Stimulated activated CD8-positive, alpha-beta memory T cell treated with anti-CD3 and anti-CD28 coated beads, Interleukin-7, amount 100 ng/mL, for 4 hours (primary cell): ENCODE measurements at places on chromosomes 7 and 10.
A peak's percentile ranks its signal among the peaks of the same experiment; 100 is the strongest.

DNA sequence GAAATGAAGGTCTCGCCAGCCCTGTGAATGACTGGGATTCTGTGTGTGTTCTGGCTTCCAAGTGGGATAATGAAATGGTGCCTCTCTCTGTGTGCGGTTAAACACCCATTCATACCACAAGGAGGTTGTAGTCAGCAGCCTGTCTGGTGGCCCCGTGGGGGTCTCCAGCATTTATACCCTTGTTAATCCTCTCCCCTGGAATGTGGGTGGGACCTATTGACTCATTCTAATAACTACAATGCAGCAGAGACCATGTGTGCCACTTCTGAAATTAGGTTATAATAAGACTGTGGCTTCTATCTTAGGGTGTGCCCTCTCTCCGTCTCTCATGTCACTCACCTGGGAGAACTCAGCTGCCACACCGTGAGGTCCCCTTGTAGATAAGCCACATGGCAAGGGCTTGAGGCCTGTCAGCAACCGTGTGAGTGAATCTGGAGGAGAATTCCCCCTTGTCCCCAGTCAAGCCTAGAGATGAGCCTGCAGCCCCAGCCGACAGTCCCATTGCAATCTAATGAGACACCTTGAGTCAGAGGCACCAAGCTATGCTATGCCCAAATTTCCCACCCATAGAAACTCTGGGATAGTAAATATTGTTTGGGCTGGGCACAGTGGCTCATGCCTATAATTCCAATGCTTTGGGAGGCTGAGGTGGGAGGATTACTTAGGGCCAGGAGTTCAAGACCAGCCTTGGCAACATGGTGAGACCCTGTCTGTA is 106.8 kb downstream of the GALNT17 start:
- DNase-seq = no peak

DNA sequence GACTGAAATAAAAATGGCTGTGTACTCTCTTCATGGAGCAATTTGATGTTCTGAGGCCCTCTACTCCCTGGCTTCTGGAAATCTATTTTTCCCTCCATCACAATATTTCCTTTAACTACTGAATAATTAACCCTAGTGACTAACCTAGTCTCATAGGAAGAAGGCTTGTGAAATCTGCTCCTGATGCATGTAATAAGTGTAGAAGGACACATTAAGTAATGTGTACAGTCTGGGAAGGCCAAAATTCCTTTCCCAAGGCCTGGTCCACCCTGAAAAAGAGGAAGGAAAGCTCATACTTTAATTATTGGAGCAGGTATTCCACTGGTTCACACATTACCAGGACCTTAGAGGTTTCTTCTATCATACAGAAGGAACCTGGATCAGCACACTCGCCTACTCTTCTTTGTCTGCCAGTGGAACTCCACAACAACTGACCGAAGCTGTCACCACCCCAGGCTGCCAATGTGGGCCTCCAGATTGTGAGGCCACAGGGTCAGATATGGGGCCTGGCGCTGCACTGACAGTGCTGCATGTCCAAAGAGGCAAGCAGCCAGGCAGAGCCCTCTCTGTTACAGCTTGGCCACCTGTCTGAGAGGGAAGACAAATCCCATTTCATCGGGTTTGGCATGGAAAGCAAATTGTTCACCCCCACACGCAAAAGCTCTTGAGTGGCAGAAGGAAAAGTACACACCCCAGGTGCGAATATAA is 54.4 kb upstream of the FAM133B start:
- DNase-seq = no peak

- DNase-seq = no peak
These were observed 118.7 kb upstream of the GJD4 start for GRCh38 chr10:35486297-35486990.

DNA sequence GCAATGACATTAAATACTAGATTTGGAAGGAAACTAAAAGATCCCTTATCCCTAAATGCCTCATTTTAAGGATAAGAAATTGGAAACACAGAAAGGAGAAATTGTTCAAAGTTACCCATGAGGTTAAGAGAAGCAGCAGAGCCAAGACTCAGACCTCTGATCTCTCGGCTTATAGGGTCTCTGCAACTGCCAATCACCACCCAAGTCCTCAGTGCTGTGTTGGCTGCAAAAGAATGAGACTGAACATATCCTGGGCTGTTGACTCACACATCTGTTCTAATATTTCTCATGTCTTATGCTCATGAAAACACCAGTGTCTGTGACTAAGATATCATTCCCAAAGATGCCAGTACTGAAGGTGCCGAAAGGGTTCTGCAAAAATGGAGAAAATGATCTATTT is 153.3 kb downstream of the XPNPEP1 start:
- DNase-seq = no peak

GRCh38 chr10:101972761-101973160 is 83.2 kb downstream of the ARMH3 start:
- no peak for DNase-seq

DNA sequence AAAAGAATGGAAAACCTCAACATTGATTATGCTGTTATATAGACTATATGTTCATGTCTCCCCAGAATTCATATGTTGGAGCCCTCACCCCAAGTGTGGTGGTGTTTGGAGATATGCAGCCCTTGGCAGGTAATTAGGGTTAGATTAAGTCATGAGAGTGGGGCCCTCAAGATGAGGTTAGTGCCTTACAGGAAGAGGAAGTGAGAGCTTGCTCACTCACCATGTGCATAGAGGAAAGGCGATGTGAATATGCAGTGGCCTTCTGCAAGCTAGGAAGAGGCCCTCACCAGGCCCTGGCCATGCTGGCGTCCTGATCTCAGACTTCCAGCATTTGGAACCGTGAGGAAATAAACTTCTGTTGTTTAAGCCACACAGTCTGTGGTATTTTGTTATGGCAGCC is 14.8 kb downstream of the ZNF33A start:
- DNase-seq = no peak

DNA sequence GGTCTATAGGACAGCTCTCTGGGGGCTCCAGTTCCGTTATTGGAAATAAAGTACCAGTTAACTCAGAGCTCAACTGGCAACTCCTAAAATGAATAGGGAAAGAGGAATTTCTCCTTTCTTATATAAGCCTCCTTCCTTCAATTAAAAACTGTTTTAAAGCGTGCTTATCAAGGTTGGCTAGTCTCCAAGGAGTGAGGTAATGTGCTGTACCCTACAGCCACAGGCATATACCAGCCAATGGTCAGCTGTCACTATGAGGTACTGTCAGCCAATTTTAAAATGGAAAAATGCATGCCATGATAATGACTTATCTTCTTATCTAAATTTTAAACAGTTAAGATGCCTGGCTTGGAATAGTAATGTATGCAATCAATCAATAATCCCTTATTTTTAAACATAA is 76.2 kb downstream of the PLCE1 start:
- DNase-seq = no peak

GRCh38 chr7:99459087-99459486 is 6.9 kb downstream of the ATP5MF start:
- no peak for DNase-seq

- DNase-seq = no peak
These were observed 9.0 kb downstream of the SKIDA1 start for GRCh38 chr10:21516242-21517131.

DNA sequence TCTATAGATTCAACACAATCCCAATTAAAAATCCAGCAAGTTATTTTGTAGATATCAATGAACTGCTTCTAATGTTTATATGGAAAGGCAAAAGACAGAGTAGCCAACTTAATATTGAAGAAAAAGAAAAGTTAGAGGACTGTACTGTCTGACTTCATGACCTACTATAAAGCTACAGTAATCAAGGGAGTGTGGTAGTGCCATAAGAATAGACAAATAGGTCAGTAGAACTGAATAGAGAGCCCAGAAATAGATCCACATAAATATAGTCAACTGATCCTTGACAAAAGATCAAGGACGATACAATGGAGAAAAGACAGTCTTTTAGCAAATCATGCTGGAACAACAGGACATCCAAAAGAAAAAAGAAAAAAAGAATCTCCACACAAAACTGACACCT is 7.4 kb upstream of the EEPD1 start:
- DNase-seq = no peak

DNA sequence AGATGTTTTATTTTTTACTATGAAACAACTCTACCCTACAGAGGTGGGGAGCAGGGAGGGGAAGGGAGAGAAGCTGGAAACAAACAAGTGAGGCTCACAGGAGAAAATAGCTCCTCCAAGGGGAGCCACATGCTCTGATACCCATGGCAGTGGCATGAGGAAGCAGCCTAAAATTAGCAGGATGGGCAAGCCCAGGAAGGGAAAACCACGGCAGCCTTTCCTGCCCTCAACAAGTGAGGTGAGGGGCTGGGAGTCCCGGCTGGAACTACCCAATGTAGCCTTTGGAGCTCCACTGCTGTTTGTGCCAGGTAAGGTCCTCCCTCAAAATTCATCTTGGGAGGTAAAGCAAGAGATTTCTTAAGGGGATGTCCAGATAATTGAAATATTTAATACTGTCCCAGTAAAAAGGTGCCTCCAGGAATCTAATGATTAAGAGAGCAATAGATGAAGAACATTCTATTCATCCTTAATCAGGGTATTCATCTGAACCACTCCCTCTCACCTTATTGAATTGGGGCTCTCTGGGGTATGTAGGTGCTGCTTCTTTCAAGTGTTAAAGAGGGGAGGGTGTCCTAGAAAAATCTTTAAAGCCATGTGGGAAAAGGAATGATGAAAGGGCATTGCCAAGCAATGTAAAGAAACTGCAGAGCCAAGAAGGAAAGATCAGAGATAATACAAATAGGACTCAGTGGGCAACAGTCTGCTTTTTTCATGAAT is 12.8 kb upstream of the HERC4 start:
- DNase-seq = no peak

DNA sequence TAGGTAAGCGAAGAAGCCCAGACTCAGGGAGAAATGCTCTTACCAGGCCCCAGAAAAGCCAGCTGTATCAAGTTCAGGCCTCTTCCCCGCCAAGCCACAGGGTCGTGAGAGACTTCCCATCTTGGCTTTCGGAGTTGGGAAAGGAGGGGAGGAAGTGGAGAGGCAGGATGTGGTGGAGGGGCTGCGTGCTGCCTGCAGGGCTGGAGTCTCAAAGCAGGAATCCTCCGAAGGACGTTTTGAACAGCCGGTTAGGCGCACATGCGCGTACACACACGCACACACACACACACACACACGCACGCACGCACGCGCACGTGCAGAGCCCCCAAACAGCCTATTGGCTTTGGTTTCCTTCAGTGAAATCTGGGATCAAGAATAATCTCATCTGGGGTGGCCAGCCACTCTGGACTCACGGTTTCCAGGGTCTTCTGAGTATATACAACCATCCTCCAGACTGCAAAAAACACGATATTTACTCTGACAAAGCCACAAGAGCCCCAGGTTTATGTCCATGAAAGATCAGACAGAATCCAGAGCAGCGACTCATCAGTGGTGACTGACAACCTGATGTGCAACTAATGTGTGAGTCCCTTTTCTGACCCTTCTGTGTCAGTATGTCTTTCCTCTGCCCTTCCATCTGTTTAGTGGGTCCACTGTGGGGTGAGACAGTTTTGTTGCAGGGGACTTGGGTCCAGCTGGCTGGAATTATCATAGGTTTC is 115.0 kb upstream of the ZNF438 start:
- no peak for DNase-seq

GRCh38 chr10:11810313-11810766 is 12.8 kb upstream of the PROSER2 start:
- DNase-seq = no peak

DNA sequence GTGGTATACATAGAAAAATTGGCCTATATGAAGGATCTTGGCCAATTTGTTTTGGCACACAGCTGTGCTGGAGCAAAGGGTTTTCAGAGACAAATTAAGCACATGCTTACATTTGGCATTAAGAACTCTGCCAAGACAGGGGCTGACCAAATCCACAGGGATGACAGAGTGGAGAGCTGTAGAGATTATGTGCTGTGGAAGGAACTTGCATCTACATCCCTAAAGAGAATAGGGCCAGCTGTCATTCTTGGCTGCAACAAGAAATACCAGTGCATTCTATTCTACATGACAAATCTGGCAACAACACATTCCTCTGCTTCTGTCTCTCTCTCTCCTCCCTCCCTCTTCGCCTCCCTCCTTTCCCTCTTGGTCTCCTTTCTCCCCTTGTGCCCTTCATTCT is 75.6 kb downstream of the POM121L12 start:
- DNase-seq = no peak

GRCh38 chr10:23630885-23631284 is 192.0 kb downstream of the OTUD1 start:
- DNase-seq = no peak

GRCh38 chr7:28700790-28701203 is 257.3 kb downstream of the TRIL start:
- no peak for DNase-seq

DNA sequence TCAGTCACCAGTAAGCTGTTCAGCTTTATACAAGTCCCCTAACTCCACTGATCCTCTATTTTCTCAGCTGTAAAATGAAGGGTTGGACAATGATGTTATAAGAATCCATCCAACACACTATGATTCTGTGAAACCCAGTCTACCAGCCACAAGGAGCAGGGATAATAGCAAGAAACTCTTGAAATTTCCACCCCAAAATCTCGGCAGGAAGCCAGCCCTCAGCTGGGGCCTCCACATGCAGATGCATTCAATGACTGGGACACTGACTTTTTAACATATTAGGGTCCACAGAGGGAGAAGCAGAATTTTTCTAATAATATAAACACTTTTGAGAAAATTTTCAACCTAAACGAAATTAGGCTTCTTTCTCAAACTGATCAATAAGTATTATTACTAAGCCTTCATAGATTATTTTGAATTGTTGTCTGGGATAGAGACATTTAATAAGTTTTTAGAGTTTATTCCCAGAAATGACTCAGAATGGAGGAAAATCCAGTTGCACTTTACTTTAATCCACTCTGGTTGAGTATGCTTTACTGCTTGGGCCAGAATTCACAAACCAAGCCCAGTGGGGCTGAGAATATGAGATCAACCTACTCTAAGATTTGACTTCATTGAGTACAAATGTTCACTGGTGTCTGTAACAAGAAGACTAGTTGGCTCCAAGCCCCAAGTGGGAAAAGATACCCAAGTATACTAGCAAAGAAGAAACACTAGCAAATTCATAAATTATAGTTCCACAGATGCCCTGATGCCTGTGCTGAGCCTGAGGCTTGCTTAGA is 168.6 kb downstream of the C7orf25 start:
- no peak for DNase-seq

GRCh38 chr10:133236401-133237240 is 1.0 kb upstream of the VENTX start:
- DNase-seq = no peak

DNA sequence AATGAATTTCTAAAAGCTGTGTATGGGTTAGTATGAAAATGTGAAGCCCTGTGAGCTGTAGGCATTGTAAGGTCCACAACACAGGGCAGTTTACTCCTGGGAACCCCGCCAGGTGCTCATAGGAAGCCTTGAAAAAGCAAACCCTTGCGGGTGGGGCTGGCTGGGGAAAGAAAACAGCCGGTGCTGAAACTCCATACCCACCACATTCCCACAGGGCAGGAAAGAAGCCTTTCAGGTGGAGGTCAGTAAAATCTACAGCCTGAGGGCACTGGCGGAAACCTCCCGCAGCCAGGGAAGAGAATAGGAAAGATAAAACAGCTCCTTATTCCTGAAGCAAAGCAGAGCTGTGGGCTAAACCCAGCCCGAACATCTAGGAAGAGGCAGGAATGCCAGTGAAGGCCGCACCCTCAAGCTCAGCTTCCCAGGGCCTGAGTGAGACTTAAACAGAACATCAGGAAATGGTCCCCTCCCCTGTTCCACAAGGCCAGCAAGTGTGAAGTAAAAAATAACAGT is 34.7 kb downstream of the PODXL start:
- no peak for DNase-seq

GRCh38 chr10:88866454-88866853 is 13.6 kb upstream of the STAMBPL1 start:
- no peak for DNase-seq

GRCh38 chr10:33117816-33118215 is 159.8 kb upstream of the ITGB1 start:
- DNase-seq = peak; percentile 37
